Vagina (tissue), 2 donors: ENCODE measurements at places on chromosomes 4 and X.
A peak's percentile ranks its signal among the peaks of the same experiment; 100 is the strongest.

DNA sequence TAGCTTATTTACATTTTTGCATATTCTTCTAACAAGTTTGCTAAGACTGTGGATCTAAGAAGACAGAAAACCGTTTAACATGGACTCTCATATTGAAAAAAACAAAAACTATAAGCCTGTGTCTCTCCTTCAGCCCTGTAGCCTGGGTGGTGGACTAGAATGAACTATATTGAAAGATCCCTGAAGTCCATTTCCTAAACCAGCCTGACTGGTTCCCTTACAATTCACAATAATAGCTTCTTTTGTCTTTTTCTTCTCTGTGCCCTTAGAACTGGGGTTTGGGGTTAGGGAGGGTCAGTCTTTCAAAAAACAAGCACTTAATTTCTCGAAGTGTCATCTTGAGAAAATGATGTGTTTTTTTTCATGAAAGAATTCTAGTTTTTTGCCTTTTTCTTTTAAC, 59.0 kb downstream of the GSTCD start:
- no peak overlapping the region for H3K27ac ChIP-seq
- no peaks in the 10 kb centered on the region for H3K27me3 ChIP-seq
- no peaks in the 10 kb centered on the region for H3K36me3 ChIP-seq
- no peak overlapping the region for H3K4me3 ChIP-seq

DNA sequence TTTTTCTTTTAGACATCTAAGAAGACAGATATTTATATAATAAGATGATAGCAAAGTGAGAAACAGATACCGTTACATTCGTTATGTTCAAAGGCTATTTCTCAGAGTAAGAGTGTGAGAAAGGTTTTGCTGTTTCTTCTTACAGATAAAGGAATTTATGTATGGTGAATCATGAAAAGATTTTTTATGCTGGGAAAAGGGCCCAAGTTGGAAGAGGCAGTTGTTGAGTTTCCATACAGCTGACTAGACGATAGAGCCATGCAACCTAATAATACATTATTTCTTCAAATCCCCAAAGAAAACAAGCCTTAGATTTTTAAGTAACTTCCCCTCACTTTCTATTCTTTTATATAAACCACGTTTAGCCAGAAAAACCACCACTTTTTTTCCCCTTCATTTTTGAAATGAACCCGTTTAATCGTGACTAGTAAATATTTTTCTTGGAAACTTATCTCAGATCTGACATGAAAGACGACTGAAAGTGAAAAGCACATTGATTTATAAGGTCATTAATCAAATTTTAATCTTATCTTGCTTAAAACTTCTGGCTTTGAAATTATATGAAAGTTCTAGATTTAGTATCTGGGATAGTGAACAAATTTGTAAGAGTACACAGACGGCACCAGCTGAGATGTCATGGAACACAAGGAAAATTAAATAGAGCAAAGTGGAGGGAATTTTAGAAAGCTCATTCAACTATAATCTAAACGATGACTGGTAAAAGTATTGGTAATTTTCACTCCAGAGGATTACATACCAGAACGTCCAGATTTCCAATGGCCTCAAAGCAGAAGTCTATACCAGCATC, 10.9 kb downstream of the ADH6 start:
- H3K27ac ChIP-seq = peak overlapping the region; percentile 25
- no peak overlapping the region for H3K4me3 ChIP-seq
- no peaks in the 10 kb centered on the region for H3K27me3 ChIP-seq
- H3K36me3 ChIP-seq = no peaks in the 10 kb centered on the region
- H3K4me1 ChIP-seq = peaks cover 5% of the 10 kb centered on the region

GRCh38 chr4:30619679-30620078, 100.5 kb upstream of the PCDH7 start:
- H3K36me3 ChIP-seq = no peaks in the 10 kb centered on the region
- no peak for DNase-seq
- no peak overlapping the region for H3K27ac ChIP-seq
- H3K4me1 ChIP-seq = no peaks in the 10 kb centered on the region

GRCh38 chr4:168259096-168259495, 59.5 kb downstream of the DDX60 start:
- no peaks in the 10 kb centered on the region for H3K27me3 ChIP-seq
- H3K4me3 ChIP-seq = no peak overlapping the region
- DNase-seq = no peak
- no peak overlapping the region for H3K27ac ChIP-seq

GRCh38 chr4:39936565-39937418, 40.9 kb downstream of the PDS5A start:
- H3K4me1 ChIP-seq = peaks cover 28% of the 10 kb centered on the region
- no peak overlapping the region for H3K4me3 ChIP-seq
- no peaks in the 10 kb centered on the region for H3K36me3 ChIP-seq
- no peak overlapping the region for H3K27ac ChIP-seq
- no peaks in the 10 kb centered on the region for H3K27me3 ChIP-seq

DNA sequence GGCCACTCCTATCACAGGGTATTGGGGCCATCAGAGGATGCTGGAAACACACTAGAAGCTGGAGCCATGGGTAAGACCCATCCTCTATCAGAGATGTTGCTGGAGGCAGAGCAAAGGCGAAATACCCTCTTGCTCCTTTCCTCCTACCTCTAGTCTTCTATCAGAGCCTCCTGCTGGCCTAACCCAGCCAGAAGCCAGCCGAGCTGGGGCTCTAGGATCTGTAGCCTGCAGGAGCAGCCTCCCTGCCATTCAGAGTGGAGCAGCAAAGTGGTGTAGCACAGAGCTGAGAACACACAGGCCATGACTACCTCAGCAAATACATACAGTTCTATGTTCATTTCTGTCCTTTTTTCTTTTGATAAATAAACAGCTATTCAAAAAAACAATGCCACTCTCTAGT, 35.7 kb downstream of the GATB start:
- H3K4me1 ChIP-seq = no peaks in the 10 kb centered on the region
- H3K27ac ChIP-seq = no peak overlapping the region
- H3K27me3 ChIP-seq = no peaks in the 10 kb centered on the region
- H3K36me3 ChIP-seq = no peaks in the 10 kb centered on the region

DNA sequence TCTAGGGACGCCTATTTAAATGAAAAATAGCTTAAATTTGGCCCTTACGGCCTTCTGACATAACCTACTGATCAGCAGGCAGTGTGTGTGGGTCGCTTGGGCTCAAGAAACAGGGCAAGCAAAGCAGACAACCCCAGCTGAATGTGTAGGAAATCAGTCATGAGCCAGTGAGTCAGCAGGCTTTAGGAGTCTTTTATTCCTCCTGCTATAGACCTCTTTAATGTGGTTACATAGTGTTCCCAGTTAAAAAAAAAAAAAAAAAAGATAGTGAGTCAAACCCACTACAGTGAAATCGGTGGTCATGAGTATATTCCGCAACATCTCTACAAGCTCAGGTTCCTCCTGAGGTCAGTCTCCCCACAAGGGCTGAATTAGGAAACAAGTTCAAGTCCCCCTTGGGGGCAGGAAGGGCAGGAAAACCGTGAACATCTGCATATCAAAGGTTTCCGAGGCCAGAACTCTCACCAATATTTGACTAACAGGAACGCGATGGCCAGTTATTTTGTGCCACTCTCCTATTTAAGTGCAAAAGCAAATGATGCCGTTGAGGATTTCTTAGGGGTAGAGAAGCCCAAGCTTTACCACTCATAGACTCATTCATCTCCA, 32.7 kb downstream of the ACSL1 start:
- H3K27ac ChIP-seq = peak overlapping the region; percentile 72
- H3K4me1 ChIP-seq = peaks cover 15% of the 10 kb centered on the region
- H3K27me3 ChIP-seq = no peaks in the 10 kb centered on the region
- no peak overlapping the region for H3K4me3 ChIP-seq
- peaks cover 7% of the 10 kb centered on the region for H3K36me3 ChIP-seq
- no peak for DNase-seq

DNA sequence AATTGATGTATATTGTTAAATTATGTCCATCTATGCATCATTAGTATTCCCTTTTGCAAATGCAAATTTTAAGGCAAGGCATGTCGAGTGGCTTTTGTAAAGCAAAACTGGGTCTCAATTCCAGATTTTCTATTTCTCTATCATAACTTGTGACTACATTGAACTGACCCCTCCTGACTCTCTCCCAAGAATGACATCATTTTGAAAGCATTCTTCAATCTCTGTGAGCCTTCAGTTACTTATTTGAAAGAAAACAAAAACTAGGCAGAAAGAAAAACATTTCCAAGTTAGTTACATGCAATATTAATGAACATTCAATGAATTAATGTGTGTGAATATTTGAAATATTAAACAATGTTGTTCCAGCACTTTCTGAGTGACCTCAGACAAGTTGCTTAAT, 314.3 kb upstream of the CLNK start:
- no peak overlapping the region for H3K27ac ChIP-seq
- no peaks in the 10 kb centered on the region for H3K27me3 ChIP-seq
- no peak for DNase-seq
- H3K4me3 ChIP-seq = no peak overlapping the region
- H3K4me1 ChIP-seq = no peaks in the 10 kb centered on the region
- no peaks in the 10 kb centered on the region for H3K36me3 ChIP-seq

DNA sequence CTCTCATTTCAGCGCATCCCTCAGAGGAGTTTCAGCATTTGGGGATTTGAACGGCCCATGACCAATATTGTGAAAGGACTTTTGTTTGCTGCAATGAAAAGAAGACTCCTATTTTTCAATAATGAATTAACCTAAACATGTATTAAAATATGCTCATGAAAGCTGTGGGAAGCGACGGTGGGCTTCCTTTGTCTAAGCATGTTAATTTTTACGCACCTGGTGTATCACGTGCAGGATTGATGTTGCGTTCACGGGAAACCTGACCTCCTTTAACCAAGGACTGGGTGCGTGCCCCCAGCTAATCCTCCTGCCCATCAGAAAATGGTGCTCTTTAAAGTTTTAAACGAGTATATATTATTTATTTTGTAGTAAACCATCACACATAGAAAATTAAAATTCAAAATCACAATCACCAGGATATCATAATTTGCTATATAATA, 590 bp upstream of the CCDC110 start:
- H3K4me1 ChIP-seq = peaks cover 10% of the 10 kb centered on the region
- no peak for DNase-seq
- H3K27ac ChIP-seq = no peak overlapping the region
- H3K36me3 ChIP-seq = no peaks in the 10 kb centered on the region
- H3K27me3 ChIP-seq = no peaks in the 10 kb centered on the region

- H3K4me3 ChIP-seq = no peak overlapping the region
- no peaks in the 10 kb centered on the region for H3K36me3 ChIP-seq
- DNase-seq = no peak
Measured at GRCh38 chr4:156193800-156194199, 240.1 kb upstream of the CTSO start.

DNA sequence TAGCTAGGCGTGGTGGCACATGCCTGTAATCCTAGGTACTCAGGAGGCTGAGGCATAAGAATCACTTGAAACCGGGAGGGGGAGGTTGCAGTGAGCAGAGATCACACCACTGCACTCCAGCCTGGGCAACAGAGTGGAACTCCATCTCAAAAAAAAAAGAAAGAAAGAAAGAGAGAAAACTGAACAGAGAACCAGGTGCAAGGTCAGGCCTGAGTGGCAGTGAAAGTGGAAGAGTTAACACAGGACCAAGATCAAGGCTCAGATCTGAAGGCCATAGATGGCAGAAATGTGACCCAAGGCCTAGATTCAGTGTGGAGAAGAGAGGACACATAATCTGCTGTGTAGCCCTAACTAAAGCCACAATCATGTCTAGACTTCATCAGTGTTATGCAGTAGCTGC, 4.9 kb upstream of the ZNF630 start:
- H3K27ac ChIP-seq = no peak overlapping the region
- DNase-seq = no peak
- H3K4me3 ChIP-seq = no peak overlapping the region
- no peaks in the 10 kb centered on the region for H3K36me3 ChIP-seq

DNA sequence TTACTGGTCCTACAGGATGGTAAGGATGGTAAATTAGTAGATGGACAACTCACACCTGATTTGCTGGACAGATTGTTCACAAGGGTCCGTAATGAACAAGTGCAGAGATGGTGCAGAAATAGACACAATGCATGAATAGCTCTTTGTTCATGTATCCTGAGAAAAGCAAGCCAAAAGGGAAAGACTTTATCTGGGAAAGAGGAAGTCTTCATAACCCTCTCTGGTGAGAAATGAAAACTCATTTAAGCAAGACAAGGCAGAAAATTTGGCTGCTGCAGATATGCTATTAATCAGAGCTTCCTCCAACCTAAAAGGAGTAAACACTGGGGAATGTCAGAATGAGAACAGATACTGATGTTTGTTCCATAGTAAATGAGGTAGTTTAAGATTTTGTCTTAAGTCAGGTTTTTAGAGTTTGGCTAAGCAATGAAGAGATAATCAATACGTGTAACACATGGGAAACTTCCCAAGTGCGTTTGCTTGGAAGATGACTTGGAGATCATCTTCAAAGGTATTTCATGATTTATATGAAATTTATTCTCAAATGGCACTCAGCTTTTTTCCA, 152.4 kb upstream of the BMPR1B start:
- H3K36me3 ChIP-seq = no peaks in the 10 kb centered on the region
- no peaks in the 10 kb centered on the region for H3K27me3 ChIP-seq
- H3K27ac ChIP-seq = no peak overlapping the region
- H3K4me3 ChIP-seq = no peak overlapping the region

DNA sequence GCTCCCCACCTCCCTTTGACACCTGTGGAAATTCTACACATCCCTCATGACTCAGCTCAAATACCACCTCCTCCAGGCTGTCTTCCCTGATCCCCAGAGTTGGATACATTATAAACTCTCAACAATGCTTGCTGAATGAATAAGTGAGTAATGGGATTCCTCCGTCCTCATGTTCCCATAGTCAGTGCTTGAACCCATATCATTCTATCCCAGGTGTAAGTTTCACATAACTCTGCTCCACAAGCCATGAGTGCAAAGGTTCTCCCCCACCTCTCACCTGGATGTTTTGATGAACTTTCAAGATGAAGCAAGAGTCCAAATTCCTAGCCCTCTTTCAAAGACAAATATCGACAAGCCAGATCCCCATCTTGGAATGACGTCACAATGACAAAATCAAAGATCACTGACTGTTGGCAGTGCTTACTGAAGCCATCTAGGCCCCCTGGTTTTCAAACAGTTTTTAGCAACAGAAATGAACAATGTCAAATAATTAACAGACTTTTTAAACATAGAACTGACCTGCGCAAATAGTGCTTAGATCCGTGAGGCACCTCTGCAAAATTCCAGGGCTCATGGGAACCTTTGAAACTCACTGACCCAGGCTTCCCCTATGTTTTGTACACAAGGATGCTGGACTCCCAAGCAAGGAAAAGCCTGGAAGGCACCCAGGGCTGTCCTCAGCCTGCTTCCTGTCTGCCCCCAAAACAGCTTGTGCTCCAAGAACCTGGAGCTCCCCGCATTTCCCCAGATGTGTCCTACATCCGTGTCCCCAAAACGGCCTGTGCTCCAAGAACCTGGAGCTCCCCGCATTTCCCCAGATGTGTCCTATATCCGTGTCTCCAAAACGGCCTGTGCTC, 4.0 kb downstream of the SLC2A9 start:
- no peaks in the 10 kb centered on the region for H3K36me3 ChIP-seq
- H3K27ac ChIP-seq = no peak overlapping the region
- no peak overlapping the region for H3K4me3 ChIP-seq
- peaks cover 42% of the 10 kb centered on the region for H3K4me1 ChIP-seq

GRCh38 chr4:41935652-41936021, 408 bp downstream of the TMEM33 start:
- peak overlapping the region; percentile 84 for H3K4me3 ChIP-seq
- peaks cover 12% of the 10 kb centered on the region for H3K4me1 ChIP-seq
- no peaks in the 10 kb centered on the region for H3K27me3 ChIP-seq
- DNase-seq = no peak
- H3K27ac ChIP-seq = peak overlapping the region; percentile 53

GRCh38 chrX:111492085-111492484, 19.4 kb upstream of the SERTM2 start:
- no peaks in the 10 kb centered on the region for H3K4me1 ChIP-seq
- no peaks in the 10 kb centered on the region for H3K36me3 ChIP-seq
- H3K27ac ChIP-seq = no peak overlapping the region
- H3K27me3 ChIP-seq = no peaks in the 10 kb centered on the region

GRCh38 chrX:79153348-79153747, 8.9 kb downstream of the GPR174 start:
- H3K4me3 ChIP-seq = no peak overlapping the region
- H3K27me3 ChIP-seq = no peaks in the 10 kb centered on the region
- DNase-seq = no peak
- no peak overlapping the region for H3K27ac ChIP-seq
- H3K36me3 ChIP-seq = no peaks in the 10 kb centered on the region
- H3K4me1 ChIP-seq = no peaks in the 10 kb centered on the region
